Smooth muscle cell of the umbilical artery (primary cell): ENCODE measurements at places on chromosomes 12 and 14. TPM values are rescaled to one million over a fixed set of nuclear protein-coding genes. Genes with fewer than 3 reads are reported as not detected.

The DBX2 gene
- not detected in 2 replicates for total RNA-seq

The CLEC6A gene
- total RNA-seq, result not detected in 2 replicates

The CPM gene
- 3.0 and 5.9 TPM in 2 replicates for total RNA-seq

The ERP27 gene
- total RNA-seq, result not detected in 2 replicates

The LRRIQ1 gene
- total RNA-seq, result 0.30 and 0.69 TPM in 2 replicates

The NOS1 gene
- not detected in 2 replicates for total RNA-seq

The SLC6A12 gene
- total RNA-seq, result under 0.01 TPM in 1 of 2 replicates, not detected in the other
